ENCODE measurements at places on chromosomes 12 and 14.

- no peak for DNase-seq
These were observed 890 bp downstream of the KRT71 start for GRCh38 chr12:52552055-52552454.

DNA sequence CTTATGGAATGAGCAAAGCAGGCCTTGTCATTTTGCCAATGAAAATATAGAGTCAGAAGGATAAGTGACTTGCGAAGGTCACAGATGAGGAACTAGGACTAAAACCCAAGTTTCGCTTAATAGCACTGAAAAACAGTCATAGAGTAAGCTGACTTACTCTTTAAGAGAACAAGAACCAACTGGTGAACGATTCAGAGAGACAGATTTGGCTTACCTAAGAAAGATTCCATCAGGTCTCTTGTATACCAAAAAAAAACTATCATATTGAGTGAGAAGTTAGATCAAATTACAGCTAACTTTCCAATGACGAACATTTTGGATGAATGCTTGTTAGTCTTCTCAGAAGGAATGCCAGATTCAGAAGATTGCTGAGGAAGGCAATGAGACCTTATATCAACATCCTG is 74.2 kb downstream of the ZFC3H1 start:
- no peak for DNase-seq

GRCh38 chr12:89160716-89161123 is 191.6 kb downstream of the DUSP6 start:
- no peak for DNase-seq

- no peak for DNase-seq
These were observed 61.3 kb upstream of the RD3L start for GRCh38 chr14:104003616-104004015.

DNA sequence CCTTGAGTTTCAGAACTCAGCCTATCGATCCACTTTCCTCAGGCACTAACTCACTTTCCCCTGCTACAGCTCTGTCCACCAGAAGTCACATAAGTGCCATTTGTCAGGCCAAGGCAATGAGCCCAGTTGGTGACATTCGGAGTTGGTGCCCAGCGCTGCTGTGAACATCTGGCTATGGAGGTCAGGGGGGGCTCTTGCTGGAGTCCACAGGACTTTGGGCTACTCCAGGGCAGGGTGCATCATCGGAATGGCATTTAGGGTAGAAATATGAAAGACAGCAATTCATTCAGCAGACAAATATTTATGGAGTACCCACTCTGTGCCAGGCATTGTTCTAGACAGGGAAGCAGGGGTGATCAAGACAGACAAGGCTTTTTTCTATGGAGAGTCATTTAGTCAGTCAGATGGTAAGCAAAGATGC is 1.5 kb upstream of the PPP1CC start:
- no peak for DNase-seq

DNA sequence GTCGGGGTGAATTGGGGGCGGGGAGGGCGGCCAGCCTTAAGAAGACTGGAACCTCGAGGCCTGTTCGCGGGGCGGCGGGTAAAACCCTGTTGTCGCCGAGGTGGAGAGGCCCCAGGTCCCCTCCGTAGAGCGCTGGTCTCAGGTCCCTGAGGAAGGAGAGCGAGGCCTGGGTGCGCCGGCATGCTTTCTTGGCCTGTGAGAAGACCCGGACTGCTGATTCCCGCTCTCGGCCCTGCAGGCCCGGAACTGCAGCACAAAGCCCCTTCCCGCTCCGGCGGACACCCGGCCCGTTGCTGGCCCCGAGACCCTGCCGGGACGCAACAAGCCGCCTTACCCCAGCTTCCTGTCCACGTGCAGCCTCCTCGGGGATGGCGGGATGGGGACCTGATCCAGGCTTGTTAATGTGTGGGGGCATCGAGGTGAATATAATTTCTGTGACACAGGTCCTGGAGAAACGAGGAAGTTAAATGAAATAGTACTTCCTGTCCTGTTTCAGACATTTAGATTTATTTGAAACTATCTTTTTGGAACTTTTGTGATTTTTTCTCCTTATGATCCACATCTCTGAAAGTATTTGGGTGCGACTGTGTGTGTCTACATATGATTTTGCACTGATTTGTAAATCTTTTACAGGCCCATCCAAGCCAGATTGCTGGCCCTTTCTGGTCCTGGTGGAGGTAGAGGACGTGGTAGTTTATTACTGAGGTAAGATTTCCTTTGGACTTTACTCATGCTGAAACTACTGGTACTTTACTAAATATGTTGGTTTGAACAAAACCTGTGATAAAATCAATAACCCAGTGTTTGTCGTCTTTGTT is 600 bp downstream of the PNN start:
- peak; percentile 20 for DNase-seq

GRCh38 chr12:13289653-13290289 is 93.2 kb downstream of the EMP1 start:
- DNase-seq: no peak

- DNase-seq: no peak
These were observed 331.4 kb downstream of the TMTC2 start for GRCh38 chr12:83018088-83018487.

GRCh38 chr14:101813171-101813759 is 51.8 kb downstream of the PPP2R5C start:
- DNase-seq: no peak

DNA sequence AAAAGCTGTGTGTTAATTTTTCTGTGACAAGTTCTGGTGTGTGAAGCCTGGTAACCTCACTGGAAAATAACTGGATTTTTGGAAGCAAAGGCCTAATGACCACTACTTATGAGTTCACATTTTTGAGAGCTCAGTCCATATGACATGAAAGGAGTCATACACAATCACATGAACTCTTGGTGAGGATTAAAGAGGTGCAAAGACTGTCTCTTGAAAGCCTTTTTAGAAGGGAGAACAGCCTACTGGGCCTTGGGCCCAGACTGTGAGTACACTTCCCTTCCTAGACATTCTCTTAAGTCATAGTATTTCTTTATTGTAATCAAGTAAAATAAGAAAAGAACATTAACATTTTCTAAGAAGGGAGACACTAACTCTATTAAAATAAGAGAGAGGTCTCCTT is 176.1 kb downstream of the BCAT1 start:
- no peak for DNase-seq

- DNase-seq: peak; percentile 23
These were observed 29.4 kb upstream of the STAC3 start for GRCh38 chr12:57280211-57281062.

- no peak for DNase-seq
These were observed 116.9 kb upstream of the CCDC196 start for GRCh38 chr14:66369157-66369697.

DNA sequence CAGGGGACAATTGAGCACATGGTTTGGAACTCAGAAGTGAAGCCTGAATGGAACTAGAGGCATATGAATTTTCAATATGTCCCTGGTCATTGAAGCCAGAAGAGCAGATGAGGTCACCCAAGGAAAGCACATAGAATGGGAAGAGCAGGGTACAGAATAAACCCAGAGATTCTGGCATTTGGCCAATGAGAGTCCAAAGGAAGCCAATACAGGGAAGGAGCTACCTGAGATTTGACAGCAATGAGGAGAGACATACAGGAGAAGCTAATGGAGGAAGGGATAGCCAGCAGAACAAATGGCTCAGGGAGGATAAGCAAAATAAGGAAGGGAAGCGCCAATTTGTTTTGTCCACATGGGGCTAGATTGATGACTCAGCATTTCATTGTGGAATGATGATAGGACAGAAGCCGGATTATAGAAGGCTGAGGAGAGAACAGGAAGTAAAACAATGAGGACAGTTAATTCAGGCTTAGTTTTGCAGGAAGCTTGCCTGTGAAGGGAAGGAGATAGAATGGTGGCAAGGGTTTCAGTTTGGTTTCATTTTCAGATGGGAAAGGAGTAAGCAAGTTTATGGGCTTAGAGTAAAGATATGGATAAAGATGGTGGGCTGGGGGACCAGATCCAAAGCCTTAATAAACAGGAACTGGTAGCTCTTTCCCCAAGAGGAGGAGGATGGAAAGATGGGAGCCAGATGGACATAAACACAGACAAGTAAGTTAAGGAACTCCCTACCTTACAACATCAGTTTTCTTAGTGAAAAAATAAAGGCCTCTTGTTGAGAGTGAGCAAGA is 3.2 kb upstream of the SPTSSA start:
- no peak for DNase-seq

- DNase-seq: no peak
These were observed 74.3 kb downstream of the SUSD6 start for GRCh38 chr14:69685716-69686115.

DNA sequence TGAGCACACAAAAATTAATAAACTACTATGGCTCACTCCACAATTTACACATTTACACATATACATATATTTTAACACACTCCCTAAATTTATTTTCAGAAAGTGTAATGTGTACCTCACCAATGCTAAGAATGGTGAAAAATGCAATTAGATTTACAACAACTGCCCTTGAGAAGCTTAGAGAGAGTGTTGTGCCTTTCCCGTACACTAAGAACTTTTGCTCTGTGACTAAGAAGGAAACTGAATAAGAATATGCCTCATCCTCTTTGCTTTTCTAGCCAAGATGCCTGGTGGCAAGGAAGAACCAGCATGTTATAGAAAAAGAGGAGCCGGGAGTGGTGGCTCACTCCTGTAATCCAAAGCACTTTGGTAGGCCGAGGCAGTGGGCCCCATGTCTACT is 62.3 kb downstream of the SINHCAF start:
- no peak for DNase-seq

- DNase-seq: no peak
These were observed 38.6 kb upstream of the NRXN3 start for GRCh38 chr14:78131616-78132015.

- DNase-seq: no peak
These were observed 599 bp downstream of the PAPLN start for GRCh38 chr14:73237786-73238423.

DNA sequence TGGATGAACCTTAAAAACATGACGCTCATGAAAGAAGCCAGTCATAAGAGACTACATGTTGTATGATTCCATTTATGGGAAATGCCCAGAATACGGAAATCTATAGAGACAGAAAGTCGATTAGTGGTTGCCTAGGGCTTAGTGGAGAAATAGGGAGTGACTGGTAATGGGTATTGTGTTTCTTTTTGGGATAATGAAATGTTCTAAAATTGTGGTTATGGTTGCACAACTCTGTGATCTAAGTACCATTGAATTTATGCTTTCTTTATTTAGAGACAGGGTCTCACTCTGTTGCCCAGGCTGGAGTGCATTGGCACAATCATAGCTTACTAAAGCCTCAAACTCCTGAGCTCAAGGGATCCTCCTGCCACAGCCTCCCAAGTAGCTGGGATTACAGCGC is 8.0 kb downstream of the RBMS2 start:
- DNase-seq: no peak

DNA sequence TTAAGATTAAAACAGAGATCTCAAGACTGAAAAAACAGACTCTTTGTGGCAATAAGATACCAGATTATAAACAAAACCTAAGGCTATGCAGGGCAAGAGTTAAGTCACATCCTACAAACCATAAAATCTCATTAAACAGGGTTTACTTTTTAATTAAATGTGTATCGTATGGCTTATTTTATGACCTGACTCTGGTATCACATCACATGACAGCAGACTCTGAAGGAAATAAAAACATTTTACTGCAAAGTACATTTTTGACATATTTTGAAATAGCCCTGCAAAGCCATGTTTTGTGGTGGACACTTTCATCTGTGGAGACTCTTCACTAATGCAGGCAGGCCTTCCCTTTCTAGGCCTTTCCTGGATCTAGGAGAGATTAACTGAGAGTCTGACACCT is 327.6 kb upstream of the CLEC14A start:
- DNase-seq: no peak

DNA sequence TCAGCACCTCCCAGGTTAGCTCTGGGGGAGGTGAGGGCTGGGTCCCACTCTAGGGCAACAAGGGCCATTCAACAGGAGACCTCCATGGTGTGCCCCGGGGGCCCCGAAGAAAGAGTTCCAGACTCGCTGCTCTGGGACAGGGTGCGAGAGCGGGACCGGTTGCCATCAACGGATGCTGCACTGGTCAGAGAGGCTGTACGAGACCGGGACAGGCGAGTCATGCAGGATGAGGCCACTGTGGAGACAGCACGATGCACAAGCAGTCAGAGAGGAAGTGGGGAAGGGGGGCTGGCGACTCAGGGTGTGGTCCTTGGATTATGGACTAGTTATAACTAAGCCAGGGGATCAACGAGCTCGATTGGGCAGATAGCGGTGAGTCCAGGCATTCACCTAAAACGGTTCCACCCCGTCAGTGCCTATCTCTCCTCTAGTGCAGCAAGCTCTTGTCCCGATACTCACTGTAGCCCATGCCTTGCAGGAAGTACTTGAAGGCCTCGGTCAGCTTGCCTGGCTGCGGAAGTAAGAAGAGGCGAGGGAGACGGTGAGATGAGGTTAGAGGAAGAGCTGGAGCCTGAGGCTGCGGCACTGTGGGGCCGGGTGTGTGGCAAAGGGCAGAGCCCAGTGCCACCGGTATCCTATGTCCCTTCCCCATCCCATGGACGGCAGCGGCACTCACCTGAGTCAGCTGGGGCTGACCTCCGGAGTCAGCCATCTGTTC is 7.2 kb downstream of the NDRG2 start:
- DNase-seq: no peak

- DNase-seq: peak; percentile 15
These were observed 28.9 kb upstream of the MAPKAPK5 start for GRCh38 chr12:111812881-111813741.

DNA sequence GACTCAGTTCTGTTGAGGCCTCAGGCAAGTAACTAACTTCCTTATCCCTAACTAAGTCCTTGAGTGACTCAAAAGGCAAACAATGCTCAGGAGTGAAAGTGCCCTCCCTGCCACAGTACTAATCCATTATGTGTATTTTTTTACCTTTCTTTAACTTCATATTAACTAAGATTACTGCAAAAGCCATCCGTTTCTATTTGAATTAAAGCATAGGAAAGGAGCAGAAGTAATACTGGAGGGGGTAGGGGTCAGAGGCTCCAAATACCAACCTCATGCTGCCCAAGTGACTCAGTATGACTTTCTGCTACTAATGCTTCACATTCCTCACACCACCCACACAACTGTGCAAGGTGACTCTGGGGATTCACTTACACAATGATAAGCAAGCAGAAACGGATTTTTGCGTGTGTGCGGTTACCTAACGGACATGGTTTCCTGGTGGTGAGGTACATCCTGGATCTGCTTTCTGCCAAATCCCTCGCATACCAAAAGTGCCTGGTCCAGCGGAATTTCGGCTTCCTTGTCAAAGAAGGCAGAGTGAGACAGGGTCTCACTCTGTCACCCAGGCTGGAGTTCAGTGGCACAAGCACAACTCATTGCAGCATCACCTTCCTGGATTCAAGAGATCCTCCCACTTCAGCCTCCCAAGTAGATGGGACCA is 25.1 kb downstream of the MOK start:
- DNase-seq: no peak

Measured in effector CD8-positive, alpha-beta T cell (primary cell).